ENCODE measurements at places on chromosomes 13 and 19.

GRCh38 chr13:111914241-111915103, 152.5 kb upstream of the SOX1 start:
- no peak for DNase-seq

DNA sequence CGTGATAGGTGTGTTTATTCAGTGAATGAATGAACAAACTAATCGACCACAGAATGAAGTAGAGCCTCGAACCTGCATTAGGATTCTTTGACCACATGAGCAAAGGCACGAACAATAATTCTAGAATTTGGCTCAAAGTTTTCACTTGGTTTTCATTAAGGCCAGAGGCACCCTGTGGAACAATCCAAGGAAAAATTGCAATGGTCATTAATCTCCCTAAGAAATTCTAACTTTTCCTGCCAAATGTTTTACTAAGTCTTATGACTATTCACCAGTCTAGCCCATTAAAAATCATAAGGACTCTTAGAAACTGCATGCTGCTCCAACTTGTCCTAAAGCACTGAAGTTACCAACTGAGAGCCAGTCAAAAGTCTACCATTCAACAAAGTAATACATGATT, 271.7 kb downstream of the EFNB2 start:
- DNase-seq: no peak

- no peak for DNase-seq
Measured at GRCh38 chr13:29676535-29676934, 81.0 kb upstream of the SLC7A1 start.

DNA sequence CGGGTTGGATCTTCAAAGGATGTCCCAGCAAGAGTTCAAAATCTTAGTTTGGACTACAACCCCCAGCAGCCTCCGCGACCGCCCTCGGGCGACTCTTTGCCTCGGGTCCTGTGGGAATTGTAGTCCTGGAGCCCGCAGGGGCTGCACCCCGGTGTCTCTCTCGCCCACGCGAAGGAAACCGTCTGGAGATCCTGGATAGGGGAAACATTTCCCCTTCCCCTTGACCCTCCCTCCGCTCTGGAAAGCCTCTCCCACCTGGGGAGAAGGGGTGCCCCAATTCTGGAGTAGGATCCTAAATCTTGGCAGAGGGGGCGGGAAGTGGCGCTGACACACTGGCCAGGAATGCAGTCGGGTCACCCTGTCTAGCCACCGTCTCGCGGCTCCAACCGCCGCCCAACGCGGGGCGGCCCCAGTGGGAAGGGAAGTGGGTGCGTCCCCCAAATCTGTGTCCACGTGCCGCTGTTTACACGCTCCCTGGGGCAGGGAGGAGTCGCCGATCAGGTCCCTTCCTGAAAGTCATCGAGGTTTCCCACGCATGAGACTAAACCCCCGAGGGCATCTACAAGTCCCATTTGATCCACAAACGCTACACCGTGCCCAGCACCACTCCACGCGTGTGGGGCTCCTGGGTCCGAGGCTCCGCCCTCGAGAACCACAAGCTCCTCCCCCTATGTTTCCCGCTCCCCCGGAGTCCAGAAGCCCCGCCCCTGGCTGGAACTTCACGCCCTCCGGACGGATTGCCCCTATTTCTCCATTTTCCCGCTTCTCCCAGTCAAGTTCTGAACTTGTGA, 761 bp upstream of the PPP1R13L start:
- peak; percentile 92 for DNase-seq

DNA sequence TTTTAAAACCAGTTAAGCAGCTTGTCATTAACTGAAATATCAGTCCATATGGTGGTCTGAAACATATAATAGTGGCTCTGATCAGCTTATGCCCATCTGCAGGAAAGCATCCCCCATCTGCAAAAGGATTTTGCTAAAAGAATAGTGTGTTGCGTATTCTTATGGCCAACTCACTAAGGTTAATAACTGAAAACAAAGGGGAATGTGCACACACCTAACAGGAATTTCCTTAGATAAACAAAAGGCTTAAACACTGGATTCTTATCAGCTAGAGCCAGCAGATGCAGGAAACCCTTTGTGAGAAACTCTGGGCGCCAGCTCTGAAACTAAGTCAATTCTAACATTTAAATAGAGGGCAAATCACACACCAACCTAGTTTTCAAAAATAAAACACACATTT, 22.1 kb downstream of the VPS36 start:
- no peak for DNase-seq

DNA sequence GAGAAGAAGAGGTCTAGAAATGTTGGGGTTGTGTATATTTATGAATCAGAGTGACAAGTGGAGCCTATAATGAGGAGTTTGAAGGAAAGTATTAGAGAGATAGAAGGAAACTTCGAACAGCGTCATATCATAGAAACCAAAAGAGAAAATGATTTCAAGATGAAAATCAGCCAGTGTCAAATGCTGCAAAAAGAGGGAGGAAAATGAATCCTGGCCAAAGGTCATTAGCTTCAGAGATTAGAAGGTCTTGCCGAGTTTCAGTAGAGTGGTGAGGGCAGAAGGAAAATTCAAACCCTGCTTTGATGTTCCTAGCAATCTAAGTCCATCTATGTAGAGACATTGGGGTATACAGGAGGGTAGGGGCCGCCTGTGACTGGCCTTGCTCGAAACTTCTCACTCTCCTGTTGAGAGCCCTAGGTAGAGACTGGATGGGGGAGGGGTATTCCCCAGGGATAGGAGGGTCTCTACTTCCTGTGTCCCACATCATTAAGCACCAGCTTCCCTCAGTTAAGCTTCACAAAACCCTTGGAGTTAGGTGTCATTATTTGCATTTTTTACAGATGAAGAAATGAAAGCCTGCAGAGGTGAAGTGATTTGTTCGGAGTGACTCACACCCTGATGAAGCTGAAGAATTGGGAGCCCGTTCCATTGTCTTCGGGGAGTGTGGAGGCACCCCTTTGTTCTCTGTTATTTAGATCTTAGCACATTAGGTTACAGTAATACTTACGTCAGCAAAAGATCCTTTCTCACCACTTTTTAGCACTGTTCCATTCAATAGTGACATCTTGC, 62.8 kb downstream of the FGF9 start:
- no peak for DNase-seq

DNA sequence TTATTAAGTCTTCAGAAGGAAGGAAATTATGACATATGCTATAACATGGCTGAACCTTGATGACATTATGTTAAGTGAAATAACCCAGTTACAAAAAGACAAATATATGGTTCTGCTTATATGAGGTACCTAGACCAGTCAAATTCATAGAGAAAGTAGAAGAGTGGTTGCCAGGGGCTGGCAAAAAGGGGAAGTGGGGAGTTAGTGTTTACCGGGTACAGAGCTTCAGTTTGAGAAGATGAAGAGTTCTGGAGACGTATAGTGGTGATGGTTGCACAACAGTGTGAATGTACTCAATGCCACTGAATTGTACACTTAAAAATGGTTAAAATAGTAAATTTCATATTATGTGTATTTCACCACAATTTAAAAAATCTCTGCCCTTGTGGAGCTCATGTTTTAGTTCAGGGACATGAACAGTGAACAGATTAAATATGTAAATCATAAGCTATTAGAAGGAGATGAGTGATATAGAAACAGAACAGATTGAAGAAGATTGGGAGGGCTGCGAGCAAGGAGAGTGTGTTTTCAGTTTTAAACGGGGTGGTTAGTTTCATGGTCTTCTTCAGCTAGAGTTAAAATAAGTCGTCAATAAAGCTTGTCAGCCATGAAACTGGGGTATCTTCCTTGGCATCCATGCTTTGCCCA, 355.2 kb downstream of the KCNRG start:
- no peak for DNase-seq

DNA sequence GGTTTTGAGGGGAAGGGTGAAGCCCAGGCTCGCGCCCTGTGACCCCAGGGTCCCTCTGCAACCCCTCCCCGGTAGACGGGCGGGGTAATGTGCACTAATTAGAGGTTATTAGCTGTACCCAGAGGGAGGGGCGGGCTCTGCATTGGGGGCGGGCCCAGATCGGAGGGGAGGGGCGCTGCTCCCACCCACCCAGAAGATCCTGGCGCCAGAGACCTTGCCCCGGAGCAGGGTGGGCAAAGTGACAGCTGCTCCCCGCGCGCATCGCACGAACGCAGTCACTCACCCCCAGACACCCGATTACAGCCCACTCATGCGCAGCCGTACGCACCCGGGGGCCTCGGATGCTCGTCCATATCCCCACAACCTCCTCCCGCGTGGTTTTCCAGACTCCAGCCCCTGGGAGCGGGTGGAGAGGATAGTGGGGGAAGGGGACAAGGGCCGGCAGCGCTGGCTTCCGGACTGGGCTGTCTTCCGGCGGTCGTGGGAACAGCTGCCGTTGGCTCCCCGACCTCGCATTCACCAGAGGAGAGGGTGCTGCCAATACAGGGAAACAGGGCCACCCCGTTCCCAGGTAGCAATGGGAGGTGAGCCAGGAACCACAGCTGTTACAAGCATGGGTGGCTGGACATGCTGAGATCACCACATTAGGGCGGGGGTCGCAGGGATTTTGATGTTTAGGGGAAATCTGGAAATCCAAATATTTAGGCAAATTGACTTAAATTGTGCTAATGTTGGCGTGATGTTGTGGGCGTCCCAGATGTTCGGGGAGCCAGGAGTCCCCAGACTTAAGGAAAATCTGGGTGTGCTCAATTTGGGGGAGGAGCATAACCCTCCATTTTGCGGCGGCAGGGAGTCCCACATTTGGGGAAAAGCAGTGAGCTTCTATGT, 2.9 kb upstream of the HOOK2 start:
- DNase-seq: peak; percentile 70

DNA sequence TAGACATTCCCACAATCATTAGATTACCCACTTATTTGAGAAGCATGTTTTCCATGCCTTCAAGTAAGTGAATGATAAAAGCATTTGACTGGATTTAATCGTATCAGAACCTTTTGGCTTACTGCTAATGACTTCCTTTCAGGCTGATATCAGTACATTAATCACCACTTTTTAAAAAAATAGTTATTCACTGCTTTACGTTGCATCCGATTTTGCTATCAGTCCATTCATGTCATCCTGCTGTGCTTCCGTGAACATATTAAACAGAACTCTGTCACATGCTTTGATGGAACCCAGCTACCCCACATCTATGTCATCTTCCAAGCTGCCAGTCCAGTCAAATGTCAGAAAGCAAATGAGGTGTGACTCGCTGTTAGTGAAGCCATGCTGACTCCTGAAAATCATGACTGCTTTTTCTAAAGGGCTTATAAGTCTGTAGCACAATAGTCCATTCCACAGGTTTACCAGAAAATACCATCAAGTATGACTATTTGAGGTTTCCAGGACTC, 440.9 kb downstream of the IRS2 start:
- DNase-seq: no peak

- no peak for DNase-seq
Measured at GRCh38 chr13:42181381-42181953, 90.5 kb upstream of the AKAP11 start.

- no peak for DNase-seq
Measured at GRCh38 chr19:42005504-42005903, 11.5 kb upstream of the ATP1A3 start.

DNA sequence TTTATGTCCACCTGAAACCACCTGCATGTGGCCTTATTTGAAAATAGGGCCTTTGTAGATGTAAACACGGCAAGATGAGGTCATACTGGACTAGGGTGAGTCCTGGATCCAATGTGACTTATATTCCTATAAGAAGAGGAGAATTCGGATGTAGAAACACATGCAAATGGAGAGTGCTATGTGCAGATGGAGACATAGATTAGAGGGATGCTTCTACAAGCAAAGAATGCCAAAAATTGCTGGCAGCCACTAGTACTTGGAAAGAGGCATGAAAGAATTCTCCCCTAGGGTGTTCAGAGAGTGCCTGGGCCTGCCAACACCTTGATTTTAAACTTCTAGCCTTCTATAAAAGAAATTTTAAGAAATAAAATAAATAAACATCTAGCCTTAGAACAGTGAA, 226.1 kb downstream of the RFC3 start:
- no peak for DNase-seq

DNA sequence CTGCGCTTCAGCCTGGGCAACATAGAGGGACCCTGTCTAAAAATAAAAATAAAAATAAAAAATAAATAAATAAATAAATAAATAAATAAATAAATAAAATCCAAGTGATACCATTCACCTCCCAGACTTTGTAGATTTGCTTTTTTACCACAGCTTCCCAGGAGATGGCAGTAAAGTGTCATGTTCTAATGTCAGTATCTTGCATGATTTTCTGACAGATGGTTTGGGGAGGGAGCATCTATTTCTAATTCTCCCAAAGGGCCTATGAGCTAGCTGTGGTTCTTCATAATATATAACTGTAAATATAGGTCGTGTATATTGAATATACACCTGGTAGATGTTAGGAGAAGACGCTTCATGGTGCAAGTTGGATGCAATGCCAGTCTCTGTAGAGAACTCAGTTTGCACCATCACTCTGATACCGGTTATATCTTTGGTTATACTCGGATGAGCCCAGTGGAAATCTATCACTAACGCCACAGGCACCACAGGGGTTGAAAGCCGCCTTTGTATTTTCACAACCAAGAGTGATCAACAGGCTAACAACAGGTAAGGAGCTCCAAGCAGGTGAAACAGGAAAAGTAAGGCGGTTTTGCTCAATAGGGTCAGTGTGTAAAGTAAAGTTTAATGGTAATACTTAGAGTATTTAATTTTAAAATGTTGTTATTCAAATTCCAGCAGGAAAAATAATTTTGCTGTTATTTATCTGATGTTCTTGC, 13.9 kb downstream of the APLP1 start:
- DNase-seq: peak; percentile 54

- DNase-seq: no peak
Measured at GRCh38 chr13:100645382-100645781, 29.2 kb downstream of the TMTC4 start.

DNA sequence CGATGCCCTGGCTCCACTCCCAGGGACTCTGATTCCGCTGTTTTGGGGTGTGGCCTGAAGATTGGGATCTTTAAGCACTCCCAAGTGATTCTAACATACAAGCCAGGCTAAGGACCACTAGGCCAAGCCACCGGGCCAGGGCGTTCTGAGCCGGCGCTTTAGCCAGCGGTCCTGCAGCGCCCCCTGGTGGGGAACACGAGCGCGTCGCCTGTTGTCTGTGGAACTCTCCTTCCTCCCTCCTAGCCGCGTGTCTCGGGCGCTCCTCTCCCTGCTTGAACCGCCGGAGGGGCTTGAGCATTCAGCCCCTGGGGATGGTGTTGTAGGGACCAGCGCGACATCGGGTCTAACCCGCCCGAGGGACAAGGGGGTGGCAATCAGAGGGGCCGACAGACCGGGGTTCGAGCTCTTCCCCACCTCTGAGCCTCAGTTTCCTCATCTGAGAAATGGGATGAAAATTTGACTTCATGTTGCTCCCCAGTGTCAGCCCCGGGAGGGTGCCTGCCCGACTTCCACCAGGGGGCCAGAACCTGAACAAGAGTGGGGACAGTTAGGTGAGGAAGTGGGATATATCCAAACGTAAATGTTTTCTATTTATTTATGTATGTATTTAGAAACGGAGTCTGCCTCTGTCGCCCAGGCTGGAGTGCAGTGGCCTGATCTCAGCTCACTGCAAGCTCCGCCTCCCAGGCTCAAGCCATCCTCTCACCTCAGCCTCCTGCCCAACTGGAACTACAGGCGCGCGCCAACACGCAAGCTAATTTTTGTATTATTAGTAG, 18.0 kb upstream of the PNMA8B start:
- peak; percentile 97 for DNase-seq

GRCh38 chr13:37736045-37736444, 133.5 kb downstream of the TRPC4 start:
- DNase-seq: no peak

Data from lower leg skin (tissue), 4 donors.